ENCODE measurements at places on chromosomes 5 and 9.

DNA sequence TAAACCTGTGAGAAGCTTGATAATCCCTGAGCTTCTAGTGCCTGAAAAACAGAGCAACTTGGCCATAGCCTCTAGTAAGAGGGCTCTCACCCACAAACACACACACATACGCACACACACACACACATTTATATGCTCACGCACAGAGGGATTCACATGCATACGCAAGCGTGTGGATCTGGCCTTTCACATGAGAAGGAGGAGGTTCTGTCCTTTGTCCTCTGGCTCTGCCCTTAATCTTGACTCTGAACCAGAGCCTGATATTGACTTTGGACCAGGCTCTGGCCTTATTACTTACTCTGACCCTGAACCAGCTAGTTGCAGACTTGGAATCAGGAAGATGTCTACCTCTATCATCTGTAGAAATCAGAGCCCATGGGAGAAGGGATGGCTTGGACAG is 10.0 kb upstream of the P4HA2 start:
- no peak for DNase-seq

DNA sequence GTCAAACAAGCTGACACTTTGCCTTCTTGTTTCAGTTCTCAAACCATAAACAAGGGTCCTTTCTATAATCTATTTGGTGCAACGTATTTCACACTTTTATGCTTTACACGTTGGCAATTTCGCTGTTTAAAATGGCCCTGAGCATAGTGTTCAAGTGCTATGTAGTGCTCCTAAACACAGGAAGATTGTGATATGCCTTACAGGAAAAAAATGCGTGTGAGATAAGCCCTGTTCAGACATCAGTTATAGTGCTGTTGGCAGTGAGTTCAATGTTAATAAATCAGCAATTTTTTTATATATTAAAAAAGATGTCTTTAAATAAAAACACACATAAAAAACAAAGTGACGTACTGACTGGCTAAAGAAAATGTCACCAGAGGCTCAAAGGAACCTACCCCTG is 23.9 kb downstream of the CLINT1 start:
- DNase-seq = no peak

GRCh38 chr9:77952635-77953328 is 78.8 kb downstream of the GNAQ start:
- peak; percentile 76 for DNase-seq

DNA sequence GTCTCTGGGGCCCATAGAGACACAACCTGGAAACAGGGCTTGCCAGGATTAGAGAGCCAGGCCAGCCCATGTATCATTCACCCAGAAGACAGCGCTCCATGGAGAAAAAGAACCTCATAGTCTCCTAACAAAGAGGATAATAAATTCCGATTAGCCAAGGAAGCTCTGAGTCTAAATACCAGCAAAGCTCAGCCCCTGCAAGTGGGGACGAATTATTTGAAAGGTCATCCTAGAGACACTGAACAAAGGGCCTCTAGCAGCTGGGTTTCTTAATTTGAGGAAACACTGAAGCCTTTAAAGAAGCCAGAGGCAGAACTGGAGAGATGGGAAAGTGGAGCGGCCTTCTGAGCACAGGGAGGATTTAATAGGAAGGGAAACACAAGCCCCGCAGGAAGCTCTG is 287.1 kb upstream of the ZNF462 start:
- no peak for DNase-seq

DNA sequence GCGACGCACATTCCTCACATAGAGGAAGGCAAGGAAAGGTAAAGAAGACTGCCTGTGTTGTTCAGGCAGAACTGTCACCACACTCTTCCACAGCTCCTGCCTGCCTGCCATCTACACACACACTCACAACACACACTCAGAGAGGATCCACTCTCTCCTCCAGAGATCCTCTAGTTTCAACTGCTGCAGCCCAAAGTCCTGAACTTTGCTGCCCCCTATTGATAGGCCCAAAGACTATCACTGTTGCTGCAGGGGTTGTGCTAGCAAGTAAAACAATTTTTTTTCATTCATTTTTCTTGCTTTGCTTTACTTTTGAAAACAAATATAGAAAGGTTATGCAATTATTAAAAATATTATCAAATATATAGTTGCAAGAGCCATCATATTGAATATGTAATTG is 5.9 kb upstream of the CFAP90 start:
- peak; percentile 50 for DNase-seq

All from fibroblast of villous mesenchyme (primary cell).